ENCODE measurements at places on chromosomes 11 and 22.

- no peak for DNase-seq
Measured at GRCh38 chr11:133078591-133079404, 453.5 kb downstream of the OPCML start.

- no peak for DNase-seq
Measured at GRCh38 chr22:42791721-42792452, 65.2 kb downstream of the ARFGAP3 start.

DNA sequence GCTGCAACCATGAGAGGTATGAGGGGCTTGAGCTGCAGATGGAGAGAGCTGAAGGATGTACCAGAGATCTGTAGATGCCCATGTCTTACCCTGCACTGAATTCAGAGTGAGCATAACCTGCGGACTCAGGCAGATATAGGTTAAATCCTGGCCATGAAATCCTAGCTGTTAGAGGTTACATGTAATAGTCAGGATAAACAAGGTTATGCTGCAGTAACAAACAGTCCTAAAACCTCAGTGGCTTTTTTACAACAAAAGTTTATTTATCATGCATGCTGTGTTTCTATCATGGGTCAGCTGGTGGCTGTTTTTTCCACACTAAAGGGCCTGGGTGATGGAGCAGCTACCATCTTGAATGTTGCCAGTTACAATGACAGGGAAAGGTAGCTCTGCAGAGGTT lies 69.8 kb downstream of the LHFPL7 start:
- DNase-seq: no peak

GRCh38 chr22:37485395-37486223 lies 575 bp downstream of the MFNG start:
- no peak for DNase-seq

- DNase-seq: no peak
Measured at GRCh38 chr22:49583886-49584505, 243.7 kb downstream of the BRD1 start.

DNA sequence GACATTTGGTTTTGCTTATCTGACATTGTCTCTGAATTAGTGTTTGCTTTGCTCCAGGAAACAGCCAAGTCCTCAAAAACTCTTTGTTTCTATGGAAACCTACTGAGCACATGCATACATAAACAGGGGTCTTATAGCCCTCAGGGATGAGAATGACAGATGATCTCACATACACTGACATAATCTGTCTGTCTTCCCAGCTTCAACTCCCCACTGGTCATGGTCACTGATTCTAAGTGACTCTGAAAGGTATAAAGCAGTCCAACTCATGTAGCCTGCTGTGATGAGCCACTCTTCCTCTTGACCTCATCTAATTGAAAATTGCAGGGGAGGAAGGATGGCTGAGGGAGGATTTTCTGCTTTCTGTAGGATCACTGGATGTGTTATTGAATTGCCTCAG lies 12.6 kb downstream of the ZNF143 start:
- no peak for DNase-seq

DNA sequence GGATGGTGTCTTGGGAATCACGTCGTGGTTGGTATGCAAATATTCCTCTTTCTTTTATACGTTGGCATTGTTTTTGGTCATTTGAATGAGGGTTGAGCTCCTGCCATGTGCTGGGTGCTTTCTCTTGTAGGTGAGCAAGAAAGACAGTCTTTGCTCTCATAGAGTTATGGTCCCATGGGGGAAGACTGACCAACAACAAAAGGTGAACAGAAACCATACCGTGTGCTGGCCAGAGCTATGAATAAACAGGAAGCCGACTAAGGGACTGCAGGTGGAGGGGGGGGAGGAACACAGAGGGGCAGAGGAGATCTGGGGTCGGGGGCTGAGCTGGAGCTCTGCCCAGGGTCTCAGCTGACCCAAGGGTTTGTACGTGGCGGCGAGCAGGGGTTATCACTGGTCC lies 245.3 kb downstream of the CTTN start:
- DNase-seq: no peak

GRCh38 chr22:19519041-19519926 lies 4.9 kb downstream of the CLDN5 start:
- no peak for DNase-seq

DNA sequence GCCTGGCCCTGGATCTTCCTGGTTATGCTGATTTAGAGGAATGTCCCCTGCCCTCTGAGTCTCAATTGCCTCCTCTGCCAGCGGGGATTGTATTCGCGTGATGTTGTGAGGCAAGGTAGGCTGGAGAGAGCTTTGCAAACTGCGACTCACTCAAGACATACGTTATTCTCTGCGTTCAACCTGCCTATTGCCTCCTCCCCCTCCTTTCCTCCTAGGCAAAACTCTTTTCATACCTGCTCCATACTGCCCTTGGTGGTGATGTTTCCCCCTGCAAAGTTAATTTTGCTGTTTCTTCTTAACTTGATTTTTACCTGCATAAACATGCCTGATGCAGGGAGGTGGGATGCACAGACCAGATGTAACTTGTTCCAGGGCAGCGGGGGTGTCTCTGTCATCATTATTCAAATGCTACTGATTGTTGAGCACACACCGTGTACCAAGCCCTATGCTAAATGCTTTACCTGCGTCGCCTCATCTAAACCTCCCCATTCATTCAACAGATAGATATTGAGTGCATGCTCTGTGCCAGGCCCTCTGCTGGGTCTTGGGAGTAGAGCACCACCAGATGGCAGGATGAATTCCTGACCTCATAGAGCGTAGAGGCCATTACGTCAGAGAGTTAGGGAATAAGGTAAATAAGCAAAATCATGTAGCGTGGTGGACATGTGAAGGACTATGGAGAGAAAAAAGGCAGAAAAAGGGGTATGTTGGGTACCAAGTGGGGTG lies 29.0 kb downstream of the SGSM1 start:
- DNase-seq: no peak

- peak; percentile 44 for DNase-seq
Measured at GRCh38 chr11:76701294-76702040, 30.9 kb upstream of the LRRC32 start.

DNA sequence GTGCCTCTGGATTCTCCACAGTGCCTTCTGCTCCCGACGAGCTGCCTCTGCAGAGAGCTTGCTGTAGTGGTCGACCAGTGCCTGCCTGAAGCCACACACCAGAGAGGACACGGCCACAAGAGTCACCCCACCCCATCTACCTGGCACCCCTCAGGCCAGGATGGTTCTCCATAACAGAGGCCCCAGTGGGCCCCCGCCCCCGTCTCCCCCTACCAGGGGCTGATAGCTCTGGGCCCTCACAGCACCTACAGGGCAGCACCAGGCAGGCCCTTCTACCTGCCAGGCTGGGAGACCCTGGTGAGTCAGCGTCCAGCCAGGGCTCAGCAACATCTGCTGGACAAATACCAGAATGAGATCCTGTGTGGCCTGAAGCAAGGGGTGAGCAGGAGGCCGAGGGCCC lies 21.7 kb downstream of the SELENOO start:
- no peak for DNase-seq

DNA sequence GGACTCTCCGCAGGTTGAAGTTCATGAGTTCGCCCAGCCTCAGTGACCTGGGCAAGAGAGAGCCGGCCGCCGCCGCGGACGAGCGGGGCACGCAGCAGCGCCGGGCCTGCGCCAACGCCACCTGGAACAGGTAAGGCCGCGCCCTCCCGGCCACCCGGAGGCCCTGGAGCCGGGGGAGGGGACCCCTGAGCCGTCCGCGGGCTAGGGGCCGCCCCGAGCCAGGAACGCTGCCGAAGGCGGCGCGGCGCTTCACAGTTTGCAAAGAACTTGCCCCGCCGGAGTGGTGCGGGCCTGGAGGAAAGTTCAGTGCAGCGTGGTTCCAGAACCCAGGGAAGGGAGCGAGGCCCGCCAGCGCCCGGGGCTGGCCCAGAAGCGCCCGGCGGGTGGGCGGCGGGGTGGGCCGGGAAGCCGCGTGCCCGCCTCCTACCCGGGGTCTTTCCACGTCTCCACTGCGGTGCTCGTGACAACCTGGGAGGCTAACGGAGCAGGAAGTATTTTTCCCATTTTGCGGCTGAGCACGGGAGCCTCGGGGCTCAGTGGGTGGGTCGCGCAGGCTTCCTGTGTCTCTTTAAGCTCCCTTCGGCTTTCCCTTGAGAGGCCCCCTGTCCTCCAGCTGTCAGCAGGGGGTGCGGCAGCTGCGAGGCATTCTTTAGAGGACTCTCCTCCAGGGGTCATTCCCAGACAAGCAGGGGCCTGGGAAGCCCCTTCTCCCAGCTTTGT lies 635 bp downstream of the PRR5 start:
- no peak for DNase-seq

DNA sequence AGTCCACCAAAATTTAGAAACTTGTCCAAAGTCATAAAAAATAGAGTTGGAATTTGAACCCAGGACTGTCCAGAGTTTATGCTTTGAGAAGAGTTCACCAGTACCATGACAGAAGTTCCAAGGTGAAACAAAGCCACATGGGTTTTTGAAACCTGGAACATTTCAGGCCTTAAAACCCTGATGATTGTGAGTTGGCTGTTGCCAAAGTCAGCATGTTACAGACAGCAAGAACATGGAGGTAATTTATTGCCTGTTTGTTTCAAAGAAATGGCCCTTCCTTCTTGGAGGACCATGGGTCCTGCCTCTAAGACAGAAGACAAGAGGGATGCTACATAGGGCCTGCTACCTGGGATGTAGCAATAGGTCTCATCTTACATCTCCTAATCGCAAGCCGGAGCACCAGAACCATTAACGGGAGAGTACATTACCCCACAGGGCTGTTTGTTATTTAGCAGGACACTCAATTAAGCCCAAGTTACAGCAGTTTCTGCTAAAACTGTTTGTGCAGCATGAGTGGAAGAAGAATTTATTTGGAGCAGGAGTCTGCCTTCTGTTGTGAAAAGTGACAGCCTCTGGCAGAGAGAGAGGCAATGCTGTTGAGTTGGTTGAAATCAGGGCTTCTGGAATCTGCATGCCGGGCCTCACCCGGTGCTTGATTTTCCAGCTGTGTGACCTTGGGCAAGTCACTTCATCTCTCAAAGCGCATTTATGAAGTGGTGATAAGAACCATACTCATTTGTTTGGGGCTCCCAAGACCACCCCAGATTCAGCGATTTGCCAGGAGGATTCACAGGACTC lies 136.2 kb downstream of the LDLRAD3 start:
- DNase-seq: no peak

GRCh38 chr11:129282634-129283033 lies 90.5 kb upstream of the ARHGAP32 start:
- no peak for DNase-seq

- DNase-seq: no peak
Measured at GRCh38 chr22:46001046-46001425, 24.1 kb upstream of the WNT7B start.

- no peak for DNase-seq
Measured at GRCh38 chr11:117625237-117625636, 171.8 kb downstream of the DSCAML1 start.

GRCh38 chr22:22856364-22856763 lies 31.3 kb upstream of the IGLL5 start:
- DNase-seq: no peak

DNA sequence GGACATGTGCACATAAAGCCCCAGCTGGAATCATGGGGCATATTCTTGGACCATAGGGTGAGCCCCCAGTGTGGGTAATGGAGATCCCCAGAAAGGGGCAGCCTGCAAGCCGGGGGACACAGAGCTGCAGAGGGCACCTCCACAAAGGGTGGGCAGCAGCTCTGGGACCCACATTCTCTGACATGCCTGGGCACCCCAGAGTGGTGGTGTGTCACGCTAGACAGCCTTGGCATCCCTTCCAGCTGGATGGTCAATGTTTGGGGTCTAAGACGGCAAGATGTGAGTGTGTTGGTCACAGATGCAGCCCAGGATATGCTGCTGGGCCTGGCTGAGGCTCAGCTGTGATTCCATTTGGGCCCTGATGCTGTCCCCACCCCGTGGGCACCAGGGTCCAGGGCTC lies 9.7 kb downstream of the ADORA2A start:
- DNase-seq: no peak

- DNase-seq: no peak
Measured at GRCh38 chr22:21628386-21629254, 1.2 kb downstream of the YDJC start.

DNA sequence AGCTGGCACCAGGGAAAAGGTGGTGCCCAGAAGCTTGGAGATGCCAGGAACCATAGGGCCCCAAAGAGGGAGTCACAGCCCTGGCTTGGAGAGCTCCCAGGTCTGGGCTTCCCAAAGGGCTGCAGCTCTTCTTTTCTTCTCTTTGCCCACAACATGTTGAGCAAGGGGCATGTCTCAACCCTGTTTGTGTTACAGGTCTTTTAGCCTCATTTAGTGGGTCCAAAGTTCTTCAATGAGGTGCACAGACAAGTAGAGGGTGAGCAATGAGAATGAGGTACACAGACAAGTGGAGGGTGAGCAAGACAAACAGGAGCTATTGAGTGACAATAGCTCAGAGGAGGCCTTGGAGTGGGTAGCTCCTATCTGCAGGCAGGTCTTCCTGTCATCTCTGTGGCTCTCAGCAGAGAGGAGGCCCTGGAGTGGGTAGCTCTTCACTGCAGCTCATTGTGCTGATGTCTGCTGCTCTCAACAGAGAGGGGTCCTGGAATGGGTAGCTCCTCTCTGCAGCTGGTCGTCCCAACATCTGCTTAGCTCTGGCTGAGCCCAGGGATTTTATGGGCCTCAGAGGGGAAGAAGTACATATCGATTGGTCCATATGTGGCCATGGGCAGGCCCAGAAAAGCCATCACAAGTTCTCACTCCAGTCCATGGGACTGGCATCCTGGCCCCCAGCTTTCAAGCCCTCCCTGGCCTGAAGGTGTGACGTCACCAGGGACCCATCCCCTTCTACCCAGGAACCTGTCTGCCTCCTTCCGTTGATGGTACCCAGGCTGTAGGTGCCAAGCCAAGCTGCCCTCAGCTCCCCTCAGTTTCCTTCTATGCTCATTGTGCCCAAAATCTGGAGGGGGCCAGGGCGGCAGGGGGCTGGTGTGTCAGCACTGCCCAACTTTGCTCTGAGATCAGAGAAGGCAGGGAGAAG lies 34.9 kb downstream of the WBP2NL start:
- no peak for DNase-seq

- DNase-seq: no peak
Measured at GRCh38 chr11:79189055-79189454, 251.8 kb downstream of the TENM4 start.

DNA sequence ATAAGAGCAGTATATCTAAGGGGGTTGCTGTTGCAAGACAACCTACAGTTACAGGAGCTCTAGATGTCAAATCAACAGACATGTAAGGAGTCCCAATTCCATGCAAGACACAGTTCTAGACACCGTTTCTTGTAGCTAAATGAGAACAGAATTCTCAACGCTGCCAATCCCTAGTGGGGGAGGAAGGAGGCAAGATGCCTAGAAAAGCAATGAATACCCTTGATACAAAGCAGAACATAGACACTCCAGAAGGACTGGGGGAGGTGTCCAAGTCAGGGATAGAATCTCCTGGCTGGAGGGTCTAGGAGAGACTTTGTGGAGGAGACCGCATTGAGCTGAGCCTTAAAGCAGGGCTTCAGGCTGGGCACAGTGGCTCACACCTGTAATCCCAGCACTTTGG lies 280.2 kb downstream of the BUD13 start:
- no peak for DNase-seq
